ENCODE measurements at places on chromosomes 3 and 15. TPM values are rescaled to one million over a fixed set of nuclear protein-coding genes. Genes with fewer than 3 reads are reported as not detected.
A peak's percentile ranks its signal among the peaks of the same experiment; 100 is the strongest.

DNA sequence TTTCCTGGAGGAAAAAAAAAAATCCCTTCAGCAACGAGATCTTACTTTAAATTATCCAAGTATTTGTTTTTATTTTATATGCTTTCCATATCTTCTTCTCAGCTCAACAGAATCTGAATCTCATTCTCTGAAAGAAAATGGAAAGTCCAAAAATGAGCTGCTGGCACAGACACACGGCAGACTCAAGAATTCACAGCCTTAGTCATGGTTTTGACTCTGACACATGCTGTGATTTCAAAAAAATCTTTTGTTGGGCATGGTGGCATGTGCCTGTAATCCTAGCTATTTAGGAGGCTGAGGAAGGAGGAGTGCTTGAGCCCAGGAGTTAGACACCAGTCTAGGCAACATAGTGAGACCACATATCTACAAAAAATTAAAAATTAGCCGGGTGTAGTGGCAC lies 565.0 kb downstream of the MAGI1 start:
- no peaks in the 10 kb centered on the region for H3K36me3 ChIP-seq
- DNase-seq = peak; percentile 27
- no peak overlapping the region for H3K4me3 ChIP-seq
- H3K27ac ChIP-seq = no peak overlapping the region
- H3K4me1 ChIP-seq = no peaks in the 10 kb centered on the region
- H3K27me3 ChIP-seq = no peaks in the 10 kb centered on the region

Gene ISG20
- 0.35 TPM for total RNA-seq

DNA sequence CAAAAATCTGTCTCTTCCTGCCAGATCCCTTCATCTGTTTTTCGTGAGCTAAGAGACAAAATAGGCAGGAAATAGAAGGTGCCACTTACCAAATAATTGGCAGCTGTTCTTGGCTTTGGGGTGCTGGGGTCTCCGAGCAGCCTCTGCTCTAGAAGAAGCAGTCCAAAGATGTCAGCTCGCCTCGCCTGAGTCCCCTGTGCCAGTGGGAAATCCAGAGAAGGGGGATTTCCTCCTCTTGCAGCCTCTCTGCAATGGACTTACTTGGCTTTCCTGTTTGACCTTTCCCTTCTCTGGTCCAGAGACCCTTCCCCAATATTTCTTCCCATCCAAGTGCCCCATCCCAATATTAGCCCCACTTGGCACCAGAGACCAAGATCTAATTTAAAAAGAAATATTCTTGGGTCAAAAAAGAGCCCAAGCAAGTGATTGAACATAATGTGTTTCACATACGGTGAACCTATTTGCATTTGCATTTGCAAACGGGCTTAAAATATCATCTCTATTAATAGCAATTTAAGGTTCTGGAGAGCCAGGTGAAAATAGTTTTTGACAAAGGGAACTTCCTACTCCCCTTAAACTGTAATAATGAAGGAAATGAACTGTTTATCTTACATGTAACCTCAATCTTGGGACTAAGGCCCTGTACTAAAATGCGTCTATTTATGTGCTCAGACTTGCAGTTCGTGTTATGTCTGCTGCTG lies 23.2 kb downstream of the CD86 start:
- DNase-seq = no peak
- no peak overlapping the region for H3K27ac ChIP-seq
- H3K4me3 ChIP-seq = no peak overlapping the region
- no peaks in the 10 kb centered on the region for H3K36me3 ChIP-seq
- H3K27me3 ChIP-seq = no peaks in the 10 kb centered on the region
- H3K4me1 ChIP-seq = peaks cover 13% of the 10 kb centered on the region

DNA sequence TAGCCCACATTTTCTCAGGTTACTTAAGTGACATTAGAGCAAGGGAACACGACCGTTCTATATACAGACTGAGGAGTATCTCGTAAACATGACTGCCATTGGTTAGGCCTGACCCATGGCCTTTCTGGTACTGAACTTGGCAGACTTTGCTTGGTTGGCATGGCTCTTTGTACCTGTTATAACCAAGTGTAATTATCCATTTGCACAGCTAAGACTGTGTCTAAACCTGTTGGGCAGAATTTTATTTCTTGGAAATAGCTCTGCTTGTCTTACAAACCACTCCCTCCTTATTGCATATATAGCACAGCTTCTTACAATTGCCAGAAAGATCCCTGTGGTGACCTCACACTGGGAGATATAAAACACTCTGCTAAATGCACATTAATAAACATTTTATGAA lies 106.9 kb downstream of the P2RY1 start:
- H3K4me1 ChIP-seq = no peaks in the 10 kb centered on the region
- H3K27me3 ChIP-seq = no peaks in the 10 kb centered on the region
- no peaks in the 10 kb centered on the region for H3K36me3 ChIP-seq
- DNase-seq = no peak
- H3K27ac ChIP-seq = no peak overlapping the region
- no peak overlapping the region for H3K4me3 ChIP-seq

GRCh38 chr3:183618542-183618941 lies 16.9 kb upstream of the KLHL24 start:
- DNase-seq = no peak
- no peaks in the 10 kb centered on the region for H3K4me1 ChIP-seq
- H3K27ac ChIP-seq = no peak overlapping the region

Gene ITIH4
- total RNA-seq = 17.7 TPM

DNA sequence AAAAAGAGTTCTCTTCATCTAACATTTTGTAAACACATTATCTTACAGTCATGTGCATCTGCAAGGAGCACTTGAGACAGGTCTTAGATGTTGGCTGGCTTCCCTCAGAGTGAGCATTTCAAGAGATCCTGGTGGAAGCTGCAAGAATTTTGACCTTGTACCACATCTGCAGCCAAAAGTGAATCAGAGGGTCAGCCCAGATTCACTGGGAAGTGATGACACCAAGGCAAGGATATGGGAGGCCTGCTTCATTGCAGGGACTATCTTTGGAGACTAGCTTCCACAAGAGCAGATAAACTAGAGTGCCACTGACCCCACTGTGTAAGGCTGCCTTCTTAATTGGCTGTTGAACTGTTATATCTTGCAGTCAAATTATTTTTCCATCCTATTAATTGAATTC lies 21.3 kb upstream of the GADL1 start:
- H3K4me3 ChIP-seq = no peak overlapping the region
- no peaks in the 10 kb centered on the region for H3K27me3 ChIP-seq
- H3K27ac ChIP-seq = no peak overlapping the region
- DNase-seq = no peak

GRCh38 chr3:37141676-37142075 lies 32.7 kb downstream of the LRRFIP2 start:
- H3K4me3 ChIP-seq = no peak overlapping the region
- H3K4me1 ChIP-seq = no peaks in the 10 kb centered on the region
- no peaks in the 10 kb centered on the region for H3K27me3 ChIP-seq
- no peak for DNase-seq

Gene CX3CR1
- 1.5 TPM for total RNA-seq

Gene CPNE9
- 0.09 TPM for total RNA-seq

DNA sequence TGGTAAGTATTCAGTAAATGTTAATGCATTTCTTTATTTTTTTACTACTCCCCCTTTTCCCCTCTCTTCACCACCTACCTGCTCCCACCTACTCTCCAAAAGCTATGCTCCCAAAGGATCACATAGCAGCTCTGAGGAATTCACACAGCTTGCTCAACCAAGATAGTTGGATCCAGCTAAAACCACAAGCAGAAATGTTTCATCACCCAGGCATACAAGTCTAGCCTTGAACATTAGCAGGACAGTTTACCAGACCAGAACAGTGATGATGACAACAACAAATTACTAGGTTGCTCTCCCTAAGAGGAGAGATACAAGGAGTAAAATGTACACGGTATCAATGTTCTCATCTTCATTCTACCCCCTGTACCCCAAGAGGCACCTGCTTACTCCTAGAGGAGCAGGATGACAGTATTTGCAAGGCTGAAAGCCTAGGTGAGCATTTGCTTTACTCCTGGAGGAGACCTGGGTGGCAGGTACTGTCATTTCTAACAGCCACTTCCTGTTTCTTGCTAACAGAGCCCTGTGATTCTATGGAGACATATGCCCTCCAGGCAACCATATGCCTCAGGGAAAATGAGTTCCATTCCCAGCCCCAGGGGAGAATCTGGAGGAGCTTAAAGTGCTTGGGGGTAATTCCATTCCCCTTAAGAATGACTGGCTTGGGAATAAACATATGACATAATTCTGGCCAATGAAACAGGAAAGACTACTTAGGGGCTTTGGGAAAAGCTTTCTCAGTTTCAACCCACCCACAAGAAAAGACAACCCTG lies 237.5 kb downstream of the NTRK3 start:
- peaks cover 2% of the 10 kb centered on the region for H3K27me3 ChIP-seq
- no peak for DNase-seq
- H3K36me3 ChIP-seq = no peaks in the 10 kb centered on the region
- peaks cover 4% of the 10 kb centered on the region for H3K4me1 ChIP-seq
- H3K4me3 ChIP-seq = no peak overlapping the region

Gene NAALADL2
- total RNA-seq = 17.4 TPM

GRCh38 chr3:8457039-8457438 lies 44.6 kb upstream of the LMCD1 start:
- no peak for DNase-seq
- H3K36me3 ChIP-seq = no peaks in the 10 kb centered on the region
- H3K4me3 ChIP-seq = no peak overlapping the region
- H3K4me1 ChIP-seq = no peaks in the 10 kb centered on the region

DNA sequence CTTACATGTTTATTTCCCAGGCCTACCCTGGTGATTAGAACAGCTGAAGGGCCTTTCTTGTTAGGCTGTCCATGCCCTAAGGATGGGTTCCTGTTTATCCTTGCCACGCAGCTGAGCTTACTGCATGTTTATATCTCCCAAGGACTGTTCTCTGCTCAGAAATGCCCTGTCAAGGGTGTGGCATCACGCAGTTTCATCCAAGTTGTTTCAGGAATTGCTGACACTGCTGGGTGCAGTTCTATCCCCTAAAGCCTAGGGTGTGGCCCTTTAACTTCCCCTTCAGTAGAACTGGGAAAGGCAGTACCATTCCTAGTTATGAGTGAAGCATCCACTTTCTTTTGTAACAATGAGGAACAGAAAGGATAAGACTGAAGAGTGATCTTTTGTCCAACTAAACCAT lies 5.0 kb downstream of the ELL3 start:
- no peak for DNase-seq
- peaks cover 52% of the 10 kb centered on the region for H3K36me3 ChIP-seq
- H3K4me1 ChIP-seq = peaks cover 9% of the 10 kb centered on the region
- H3K4me3 ChIP-seq = no peak overlapping the region
- no peaks in the 10 kb centered on the region for H3K27me3 ChIP-seq

Gene CXCR6
- 0.04 TPM for total RNA-seq

DNA sequence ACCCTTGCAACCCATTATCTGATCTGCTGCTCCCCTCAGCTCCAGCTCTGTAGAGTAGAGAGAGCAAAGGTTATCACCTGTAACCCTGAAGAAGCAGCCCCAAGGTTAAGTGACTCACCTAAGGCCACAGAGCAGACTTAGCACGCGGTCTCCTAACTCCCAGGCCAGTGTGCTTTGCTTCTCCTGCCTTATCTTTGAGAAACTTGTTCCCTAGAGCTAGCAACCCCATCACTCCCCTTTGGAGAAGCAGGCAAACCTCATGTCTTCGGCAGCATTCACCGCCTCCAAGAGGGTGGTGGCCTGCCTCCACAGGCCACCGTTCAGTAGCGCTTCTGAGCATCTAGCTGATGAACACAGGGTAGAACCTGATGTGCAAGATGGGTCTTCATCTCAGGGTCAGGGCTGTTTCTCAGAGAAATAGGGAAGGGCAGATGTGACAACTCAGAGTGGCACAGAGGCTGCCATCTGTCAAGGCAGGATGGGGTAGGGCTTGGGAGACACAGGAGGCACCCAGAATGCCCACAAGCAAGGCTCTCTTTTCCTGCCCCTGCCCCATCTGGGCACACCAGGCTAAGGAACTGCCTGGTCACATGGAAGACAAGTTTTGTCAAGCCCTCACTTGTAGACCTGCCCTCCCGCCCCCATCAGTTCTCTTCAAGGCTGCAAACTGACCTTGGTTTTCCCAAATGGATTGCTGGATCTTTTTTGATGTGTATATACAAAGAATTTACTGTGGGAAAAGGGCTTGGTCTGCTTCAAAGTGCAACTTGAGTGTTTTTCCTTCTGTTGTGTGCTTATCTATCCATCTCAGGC lies 34.9 kb upstream of the CLK3 start:
- peaks cover 11% of the 10 kb centered on the region for H3K4me1 ChIP-seq
- DNase-seq = no peak
- peaks cover 20% of the 10 kb centered on the region for H3K36me3 ChIP-seq

DNA sequence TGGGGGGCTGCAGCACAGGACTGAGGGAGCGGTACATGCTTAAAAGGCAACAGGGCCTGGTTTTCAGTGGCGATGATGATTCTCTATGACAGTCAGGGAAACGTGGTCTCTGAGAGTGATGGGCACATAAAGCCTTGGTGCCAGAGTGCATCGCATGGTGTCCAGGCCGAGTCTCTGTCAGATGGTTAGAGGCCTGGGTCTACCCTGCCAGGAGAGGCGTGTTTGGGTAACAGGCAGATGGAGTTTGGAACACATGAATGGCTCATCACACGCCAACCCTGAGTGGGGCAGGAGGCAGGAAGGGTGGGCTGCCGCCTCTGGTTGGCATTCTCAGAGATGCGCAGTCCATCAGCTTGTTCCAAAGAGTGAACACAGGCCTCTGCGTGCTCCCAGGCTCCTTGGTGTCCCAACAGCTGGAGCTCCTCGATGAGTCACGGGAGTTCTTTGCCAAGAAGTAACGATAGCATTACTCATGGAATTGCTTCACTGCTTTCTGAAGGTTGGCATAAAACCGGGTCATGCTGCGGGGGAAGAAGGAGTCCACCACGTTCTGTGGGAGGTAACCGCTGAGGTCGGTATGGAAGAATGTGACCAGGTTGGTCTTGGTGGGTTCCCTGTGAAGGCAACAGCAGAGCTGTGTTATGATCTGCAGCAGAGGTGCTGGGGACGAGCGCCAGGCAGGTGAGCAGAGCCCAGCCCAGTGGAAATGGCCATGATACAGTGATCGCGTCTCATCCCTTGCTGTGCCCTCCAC lies 11.0 kb downstream of the STARD5 start:
- peaks cover 19% of the 10 kb centered on the region for H3K4me1 ChIP-seq
- no peak overlapping the region for H3K27ac ChIP-seq
- peak; percentile 71 for DNase-seq
- no peak overlapping the region for H3K4me3 ChIP-seq
- no peaks in the 10 kb centered on the region for H3K27me3 ChIP-seq

DNA sequence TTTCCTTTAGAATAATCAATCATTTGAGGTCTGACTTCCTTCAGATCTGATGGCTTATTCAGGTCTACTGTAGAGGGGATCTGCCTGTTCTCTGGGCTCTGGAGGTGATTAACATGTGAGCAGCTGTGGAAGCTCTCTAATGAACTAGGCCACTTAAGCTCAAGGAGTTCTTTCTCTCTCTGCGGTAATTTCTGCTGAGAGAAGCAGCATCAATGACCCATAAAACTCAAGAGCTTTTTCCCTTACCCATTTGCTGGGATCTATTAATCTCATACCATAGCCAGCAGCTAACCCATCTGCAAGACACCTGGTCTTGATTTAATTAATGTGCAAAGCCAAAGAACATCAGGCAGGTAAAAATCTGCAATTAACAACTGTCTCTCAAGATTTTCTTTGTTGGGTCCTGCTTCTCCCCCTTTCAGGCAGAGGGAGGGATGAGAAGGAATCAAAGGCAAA lies 73.2 kb upstream of the DLG1 start:
- H3K4me1 ChIP-seq = peaks cover 51% of the 10 kb centered on the region
- no peak for DNase-seq
- no peaks in the 10 kb centered on the region for H3K36me3 ChIP-seq
- H3K27ac ChIP-seq = no peak overlapping the region
- H3K4me3 ChIP-seq = no peak overlapping the region

Gene SKOR1
- total RNA-seq = 0.31 TPM

- H3K27ac ChIP-seq = no peak overlapping the region
- no peak overlapping the region for H3K4me3 ChIP-seq
- H3K27me3 ChIP-seq = no peaks in the 10 kb centered on the region
- H3K4me1 ChIP-seq = no peaks in the 10 kb centered on the region
- H3K36me3 ChIP-seq = no peaks in the 10 kb centered on the region
Observed at GRCh38 chr3:83928903-83929302, 1029.9 kb upstream of the CADM2 start.

All from muscle of leg (tissue), 16 donors.